Right lung (tissue), 10 donors: ENCODE measurements at places on chromosomes 2 and 18. TPM values are rescaled to one million over a fixed set of nuclear protein-coding genes. Genes with fewer than 3 reads are reported as not detected.

DNA sequence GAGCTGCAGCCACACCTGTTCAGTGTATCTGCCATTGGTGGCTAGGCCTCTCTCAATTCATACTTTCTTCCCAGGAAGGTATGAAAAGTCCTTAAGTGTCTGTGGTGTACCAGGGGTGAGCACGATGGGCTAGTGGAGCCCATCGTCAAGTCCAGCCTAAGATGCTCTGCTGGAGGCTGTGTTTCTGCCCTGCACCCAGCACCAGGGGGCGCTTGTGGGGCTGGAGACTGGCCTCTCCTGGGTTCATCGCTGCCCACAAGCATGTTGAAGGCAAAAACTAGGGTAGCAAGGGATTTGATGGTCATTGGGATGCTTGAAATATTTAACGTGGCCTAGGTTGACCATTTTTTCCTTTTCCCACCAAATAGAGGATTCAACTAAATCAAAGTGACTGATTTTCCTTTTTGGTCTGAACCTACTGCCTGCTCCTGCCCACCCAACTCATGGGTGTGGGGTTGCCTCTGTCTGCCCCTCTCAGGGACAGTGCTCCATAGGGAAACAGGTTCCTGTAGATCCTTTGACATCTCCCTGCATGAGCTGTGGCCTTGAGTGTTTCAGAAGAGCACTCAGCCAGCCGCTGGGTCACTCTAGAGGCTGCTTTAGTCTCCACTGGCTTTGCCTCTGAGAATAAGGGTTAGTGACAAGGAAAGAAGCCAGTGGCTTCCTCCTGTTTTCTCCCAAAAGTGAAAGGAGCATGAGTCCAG lies 59.0 kb downstream of the TPGS2 start:
- DNase-seq, result no peak

DNA sequence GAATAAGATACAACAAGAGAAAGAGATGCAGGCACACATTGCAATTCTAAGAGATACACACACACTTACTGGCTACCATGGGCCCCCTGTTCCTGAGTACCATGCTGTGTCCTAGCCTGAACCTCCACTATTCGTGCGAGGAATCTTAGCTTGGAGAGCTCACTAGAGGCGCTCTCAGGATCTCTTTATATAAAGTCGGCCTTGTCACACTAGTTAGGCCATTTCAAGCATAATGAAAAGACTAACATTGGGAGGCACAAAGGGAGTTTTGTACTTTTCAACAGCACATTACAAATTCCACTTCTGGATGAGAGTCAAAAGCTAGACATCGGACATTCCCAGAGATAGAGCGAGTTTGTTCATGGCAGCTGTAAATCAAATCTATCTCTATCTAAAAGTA lies 365.2 kb downstream of the DSEL start:
- DNase-seq, result no peak

- no peak for DNase-seq
Measured at GRCh38 chr2:240687741-240688552, 3.7 kb upstream of the AQP12A start.

- no peak for DNase-seq
Measured at GRCh38 chr2:179692043-179692442, 169.4 kb downstream of the ZNF385B start.

DNA sequence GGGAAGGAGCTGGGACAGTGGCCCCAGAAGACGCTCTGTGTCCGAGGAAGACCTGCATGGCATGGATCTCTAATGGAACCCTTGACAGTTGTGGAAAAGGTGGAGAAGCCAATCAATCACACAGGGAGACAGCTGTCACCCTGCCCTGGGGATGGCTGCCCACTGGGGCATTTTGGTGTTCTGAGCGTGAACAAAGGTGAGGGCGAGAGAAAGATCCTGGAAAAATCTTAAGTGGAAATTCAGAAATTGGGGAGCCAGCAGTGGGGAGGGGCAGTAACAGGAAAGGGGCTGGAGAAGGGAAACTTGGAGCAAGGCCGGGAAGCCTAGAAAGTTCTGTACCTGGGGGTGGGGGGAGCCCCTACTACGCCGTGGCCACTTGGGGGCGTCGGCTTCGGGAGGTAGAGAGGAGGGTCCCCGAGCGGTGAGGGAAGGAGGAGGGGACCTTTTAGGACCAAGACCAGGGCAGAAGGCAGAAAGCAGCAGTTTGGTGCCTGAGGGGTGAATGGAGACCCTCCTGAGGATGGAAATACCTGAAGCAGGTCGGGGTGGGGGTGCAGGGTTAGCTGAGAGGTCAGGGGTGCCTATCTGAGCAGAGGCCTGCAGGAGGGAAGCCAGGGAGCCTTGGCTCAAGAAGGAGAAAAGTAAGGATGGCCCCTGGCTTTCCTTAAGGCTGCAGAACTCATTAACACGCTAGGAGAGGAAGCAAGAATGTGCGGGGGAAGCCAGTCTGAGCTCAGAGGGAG lies 30.0 kb downstream of the NGEF start:
- DNase-seq, result no peak

GRCh38 chr2:99691926-99692325 lies 202.1 kb upstream of the REV1 start:
- no peak for DNase-seq

Gene CSRNP3
- polyA plus RNA-seq, result 9.3 TPM

GRCh38 chr2:178980815-178981214 lies 69.1 kb downstream of the CCDC141 start:
- no peak for DNase-seq

Gene CDH20
- 0.23 TPM for polyA plus RNA-seq

Gene GREB1
- 13.2 TPM for polyA plus RNA-seq

GRCh38 chr2:96642564-96643360 lies at the start of gene FER1L5:
Gene FER1L5 (plus strand): TSS chr2:96642764. CDS start chr2:96642837, 73 bp downstream.
- DNase-seq, result peak; percentile 64

Gene SCG2
- 2.3 TPM for polyA plus RNA-seq

DNA sequence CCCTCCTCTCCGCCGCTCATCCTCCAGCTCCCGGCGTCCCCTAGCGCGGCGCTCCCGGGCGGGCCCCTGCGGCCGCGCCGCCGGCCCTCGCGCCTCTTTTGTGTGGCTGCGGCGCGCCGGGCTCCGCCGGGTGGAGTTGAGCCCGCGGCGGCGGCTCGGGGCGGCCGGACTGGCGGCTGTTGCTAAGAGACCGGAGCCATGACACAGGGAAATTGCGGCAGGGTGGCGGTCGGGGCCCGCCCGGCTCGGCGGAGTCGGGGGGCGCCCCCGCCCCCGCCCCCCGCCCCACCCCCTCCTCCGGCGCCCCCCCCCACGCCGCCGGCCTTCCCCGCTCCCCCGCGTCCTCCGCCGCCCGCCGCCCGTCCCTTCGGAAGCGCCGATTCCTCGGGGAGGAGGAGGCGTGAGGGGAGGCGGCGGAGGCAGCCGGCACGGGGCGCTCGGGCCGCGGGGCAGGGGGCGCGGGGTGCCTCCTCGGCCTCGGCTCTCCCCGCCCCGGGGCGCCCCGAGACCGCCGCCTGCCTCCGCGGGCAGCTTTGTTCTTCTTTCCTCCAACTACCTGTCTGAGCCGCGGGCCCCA lies at the start of gene TMEM200C:
TSS of gene TMEM200C (minus strand) at position 224 of the 577 bp plus-strand sequence. CDS start 3,459 bp downstream, outside the sequence.
- no peak for DNase-seq

Gene G6PC2
- polyA plus RNA-seq, result not detected
